ENCODE measurements at places on chromosomes 2 and 18.

DNA sequence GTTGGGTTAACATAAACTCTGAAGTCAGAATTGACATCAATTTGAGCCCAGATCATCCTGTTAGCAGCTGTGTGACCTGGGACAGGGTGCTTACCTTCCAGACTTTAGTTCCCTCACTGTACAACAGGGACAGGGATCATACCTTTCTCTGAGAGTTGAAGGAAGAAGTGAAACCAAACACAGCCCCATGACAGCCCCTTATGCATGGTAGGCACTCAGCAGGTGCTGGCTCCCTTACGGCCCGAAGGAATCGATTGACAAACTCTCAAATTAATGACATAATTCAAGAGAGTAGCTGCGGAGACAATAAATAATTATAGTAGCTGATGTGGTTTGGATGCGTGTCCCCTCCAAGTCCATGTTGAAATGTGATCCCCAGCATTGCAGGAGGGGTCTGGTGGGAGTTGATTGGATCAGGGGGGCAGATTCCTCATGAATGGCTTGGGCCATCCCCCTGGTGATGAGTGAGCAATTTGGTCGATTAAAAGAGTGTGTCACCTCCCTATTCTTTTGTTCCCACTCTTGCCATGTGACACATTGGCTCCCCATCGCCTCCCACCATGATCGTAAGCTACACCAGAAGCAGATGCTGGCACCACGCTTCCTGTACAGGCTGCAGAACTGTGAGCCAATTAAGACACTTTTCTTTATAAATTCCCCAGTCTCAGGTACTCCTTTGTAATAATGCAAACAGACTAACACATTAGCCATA is 72.4 kb downstream of the ODC1 start:
- no peak for DNase-seq

DNA sequence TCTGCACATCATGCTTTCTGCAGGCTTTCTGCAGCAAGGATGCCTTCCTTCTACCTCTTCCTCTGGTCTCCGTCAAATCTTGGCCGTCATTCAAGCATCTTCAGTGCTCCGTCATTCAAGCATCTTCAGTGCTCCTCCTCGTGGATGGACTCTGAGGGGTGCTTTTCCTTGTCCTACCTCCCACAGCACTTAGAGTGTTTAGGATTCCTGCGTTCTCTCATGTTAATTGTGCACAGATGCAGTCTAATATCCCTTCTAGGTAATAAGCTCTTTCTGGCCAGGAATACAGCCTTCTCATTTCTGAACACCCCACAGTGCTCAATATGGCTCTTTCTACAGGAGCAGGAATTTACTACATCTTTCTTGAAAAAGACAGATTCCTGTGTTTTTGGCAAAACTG is 59.8 kb downstream of the ZNF236 start:
- no peak for DNase-seq

DNA sequence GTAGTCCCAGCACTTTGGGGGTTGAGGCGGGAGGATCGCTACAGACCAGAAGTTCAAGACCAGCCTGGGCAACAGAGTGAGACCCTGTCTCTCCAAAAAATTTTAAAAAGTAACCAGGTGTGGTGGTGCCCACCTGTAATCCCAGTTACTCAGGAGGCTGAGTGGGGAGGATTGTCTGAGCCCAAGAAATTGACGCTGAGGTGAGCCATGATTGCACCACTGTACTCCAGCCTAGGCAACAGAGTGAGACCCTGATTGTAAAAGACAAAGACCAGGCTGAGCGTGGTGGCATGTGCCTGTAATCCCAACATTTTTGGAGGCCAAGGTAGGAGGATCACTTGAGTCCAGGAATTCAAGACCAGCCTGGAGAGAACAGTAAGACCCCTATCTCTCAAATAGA is 7.8 kb downstream of the ST6GAL2 start:
- no peak for DNase-seq

DNA sequence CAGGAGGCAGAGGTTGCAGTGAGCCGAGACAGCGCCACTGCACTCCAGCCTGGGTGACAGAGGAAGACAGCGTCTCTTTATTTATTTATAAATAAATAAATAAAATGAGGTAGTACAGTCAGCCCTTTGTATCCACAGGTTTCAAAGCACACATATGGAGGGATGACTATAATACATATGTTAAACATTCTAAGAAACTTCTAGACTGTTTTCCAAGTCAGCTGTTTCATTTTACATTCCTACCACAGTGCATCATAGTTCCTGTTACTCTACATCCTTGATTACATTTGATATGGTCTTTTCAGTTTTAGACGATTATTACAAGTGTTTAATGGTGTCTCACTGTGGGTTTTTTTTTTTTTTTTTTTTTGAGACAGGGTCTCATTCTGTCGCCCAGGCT is 157.6 kb downstream of the ATAD2B start:
- no peak for DNase-seq

DNA sequence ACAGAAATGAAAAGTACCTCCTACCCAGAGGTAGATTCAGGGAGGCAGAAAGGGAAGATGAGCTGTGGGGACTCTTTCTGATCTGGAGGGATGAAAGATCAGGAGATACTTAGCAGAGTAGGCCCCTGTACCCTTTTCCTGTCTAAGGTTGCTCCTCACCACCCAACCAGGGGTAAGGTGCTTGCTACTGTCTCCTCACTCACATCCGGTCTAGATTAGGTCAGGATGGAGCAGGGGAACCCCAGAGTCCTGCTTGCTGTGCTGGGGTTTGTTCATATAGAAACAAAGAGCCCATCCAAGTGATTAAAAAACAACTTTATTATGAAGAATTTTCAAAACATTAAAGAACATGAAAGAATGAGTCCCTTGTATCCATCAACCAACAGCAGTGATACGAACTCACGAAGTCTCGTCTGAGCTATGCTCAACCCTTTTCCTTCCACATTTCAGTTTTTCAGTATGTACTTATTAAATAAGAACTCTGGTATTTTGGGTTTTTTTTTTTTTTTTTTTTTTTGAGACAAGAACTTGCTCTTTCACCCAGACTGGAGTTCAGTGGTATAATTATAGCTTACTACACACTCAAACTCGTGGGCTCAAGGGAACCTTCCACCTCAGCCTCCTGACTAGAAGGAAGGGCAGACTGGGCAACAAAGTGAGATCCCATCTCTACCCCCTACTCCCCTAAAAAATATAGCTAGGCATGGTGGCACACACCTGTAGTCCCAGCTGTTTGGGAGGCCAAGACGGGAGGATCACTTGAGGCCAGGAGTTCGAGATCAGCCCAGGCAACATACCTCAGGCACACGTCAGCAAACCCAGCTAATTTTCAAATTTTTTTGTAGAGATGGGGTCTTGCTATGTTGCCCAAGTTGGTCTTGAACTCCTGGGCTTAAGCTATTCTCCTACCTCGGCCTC is 28.5 kb upstream of the MCFD2 start:
- no peak for DNase-seq

GRCh38 chr2:174573621-174574081 is 24.0 kb downstream of the WIPF1 start:
- no peak for DNase-seq

DNA sequence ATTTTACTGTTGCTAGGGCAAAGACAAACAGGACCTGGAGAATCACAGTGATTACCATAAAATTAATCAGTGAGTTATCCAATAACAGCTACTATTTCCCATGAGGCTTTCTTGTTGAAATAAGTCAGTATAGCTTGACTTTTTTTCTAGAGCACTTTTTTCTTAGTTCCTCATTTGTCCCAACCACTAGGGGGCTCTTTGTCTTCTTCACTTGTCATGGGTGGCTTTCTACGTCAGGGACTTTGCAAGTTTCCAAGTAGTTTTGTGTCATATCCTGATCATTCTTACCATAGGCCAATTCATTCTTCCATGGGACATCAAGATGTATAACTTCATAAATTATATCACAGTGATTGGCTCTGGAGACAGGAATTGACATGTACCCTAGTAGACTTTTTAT is 1019.6 kb upstream of the PIK3C3 start:
- DNase-seq = no peak

DNA sequence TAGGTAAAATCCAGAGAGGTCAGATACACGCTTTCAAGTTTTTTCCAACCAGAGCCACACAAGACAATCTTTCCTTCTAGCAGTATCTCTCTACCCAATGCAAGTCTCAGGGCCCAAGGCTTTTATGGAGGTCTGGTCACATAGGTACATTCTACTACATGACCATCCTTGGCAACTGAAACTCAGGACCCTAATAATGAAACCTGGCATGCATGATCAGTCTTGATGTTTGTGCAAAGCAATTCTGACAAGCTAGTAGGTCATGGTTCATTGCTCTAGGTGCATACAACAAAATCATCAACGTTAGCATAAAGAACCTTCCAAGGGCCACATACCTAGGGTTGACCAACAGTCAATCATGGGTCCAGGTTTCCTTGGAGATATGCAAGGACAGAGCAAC is 33.2 kb upstream of the CCDC88A start:
- DNase-seq = no peak

GRCh38 chr18:23302851-23303527 is 150.1 kb upstream of the RIOK3 start:
- DNase-seq = no peak

DNA sequence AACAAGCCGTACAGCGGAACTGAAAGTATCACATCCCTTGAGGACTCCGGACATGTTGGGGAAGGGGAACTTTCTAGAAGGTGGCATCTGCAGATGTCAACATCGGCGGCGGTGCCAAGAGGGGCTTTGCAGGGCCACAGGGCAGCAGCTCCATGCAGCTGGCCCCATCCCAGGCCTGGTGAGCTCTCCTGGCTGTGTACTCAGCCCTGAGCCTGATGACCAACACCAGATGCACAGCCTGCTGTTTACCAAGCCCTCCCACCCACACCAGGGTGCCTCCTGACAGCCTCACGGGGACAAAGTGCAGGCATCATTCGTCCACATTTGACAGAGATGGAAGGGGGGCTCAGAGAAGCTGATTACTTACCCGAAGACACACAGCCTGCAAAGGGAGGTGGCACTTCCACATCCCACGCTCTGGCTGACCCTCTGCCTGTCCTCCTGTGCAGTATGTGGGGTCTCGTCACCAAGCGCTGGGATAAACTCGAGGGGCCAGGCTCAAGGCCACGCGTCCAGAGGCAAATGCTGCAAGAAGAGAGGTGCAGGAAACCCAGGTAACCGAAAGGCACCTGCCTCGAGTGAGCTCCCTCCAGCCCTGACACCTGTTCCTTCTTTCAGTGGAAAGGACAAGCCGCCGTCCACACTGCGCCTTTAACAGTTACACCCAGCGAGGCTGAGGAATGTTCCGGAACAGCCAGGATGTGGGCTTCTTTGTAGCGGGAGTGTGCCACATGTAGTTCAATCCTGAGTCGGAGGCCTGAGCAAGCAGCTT is 69.0 kb upstream of the ASAP2 start:
- no peak for DNase-seq

DNA sequence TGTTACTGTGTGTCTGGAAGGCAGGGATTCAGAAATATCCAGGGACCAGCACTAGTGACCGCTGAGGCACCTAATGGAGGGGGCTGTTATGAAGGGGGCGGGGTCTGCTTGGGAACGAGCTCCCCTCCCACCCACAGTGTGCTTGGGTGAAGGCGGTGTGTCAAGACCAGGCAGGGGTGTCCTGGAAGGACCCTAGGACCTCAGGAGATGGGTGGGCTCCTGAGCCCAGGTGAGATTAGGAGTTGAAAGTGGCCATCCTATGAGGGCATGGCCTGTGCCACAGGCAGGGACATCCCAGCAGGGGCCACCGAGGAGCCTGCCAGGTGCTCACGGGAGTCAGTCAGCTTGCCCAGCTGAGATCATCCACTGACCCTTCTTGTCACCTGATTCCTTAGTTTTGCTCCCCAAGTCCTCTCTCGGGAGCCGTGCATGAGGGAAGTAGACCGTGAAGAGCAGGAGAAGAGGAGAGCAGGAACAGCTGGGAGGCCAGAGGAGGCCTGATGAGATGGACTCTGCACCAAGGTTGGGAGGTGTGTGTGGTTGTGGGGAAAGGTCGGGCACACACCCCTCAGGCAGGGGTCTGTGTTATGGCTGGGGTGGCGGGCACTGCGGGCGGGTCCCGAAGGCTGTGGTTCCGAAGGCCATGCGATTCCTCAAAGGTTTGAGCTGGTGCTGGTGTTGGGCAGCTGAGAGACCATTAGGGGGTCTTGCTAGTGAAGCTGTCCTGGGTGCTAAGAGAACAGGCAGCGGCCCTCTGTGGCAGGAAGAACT is 180.9 kb upstream of the HS6ST1 start:
- no peak for DNase-seq

DNA sequence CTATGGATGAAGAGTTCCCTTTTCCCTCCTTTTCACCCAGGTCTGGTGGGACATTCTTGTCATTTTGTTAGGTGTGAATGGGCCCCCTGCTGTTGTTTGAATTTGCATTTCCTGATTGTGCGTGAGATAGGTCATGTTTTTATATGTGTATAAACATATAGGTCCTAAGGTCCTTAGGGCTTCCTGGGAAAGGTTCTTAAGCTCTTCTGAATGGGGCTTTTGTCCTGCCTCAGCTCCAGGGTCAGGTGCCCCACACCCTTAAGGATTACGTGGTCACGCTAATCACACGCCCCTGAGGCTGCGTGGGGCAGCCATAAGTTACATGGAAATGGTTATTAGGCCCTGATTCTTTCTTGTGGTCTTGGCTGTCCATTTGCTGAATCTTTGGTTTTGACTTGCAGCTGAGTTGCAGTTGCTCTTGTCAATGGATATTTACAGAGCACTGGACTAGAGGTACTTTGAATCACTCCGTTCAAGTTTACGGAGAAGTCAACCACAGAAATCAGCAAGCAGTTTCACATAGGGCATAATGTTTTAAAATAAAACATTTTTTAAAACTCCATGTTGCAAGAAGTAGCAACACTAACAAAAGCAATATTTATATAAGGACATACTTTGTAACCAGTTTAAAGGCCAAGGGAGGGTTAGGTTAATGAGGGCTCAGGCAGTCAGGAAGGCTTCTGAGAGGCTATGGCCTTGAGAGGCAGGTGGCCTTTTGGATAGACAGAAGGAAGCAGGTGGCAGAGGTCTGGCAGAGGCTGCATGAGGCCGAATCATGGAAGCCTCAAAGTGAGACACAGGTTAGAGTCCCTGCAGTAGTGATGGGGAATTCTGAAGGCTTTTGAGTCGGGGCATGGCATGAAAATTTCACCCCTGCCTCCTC is 24.2 kb downstream of the LIPG start:
- DNase-seq = no peak

DNA sequence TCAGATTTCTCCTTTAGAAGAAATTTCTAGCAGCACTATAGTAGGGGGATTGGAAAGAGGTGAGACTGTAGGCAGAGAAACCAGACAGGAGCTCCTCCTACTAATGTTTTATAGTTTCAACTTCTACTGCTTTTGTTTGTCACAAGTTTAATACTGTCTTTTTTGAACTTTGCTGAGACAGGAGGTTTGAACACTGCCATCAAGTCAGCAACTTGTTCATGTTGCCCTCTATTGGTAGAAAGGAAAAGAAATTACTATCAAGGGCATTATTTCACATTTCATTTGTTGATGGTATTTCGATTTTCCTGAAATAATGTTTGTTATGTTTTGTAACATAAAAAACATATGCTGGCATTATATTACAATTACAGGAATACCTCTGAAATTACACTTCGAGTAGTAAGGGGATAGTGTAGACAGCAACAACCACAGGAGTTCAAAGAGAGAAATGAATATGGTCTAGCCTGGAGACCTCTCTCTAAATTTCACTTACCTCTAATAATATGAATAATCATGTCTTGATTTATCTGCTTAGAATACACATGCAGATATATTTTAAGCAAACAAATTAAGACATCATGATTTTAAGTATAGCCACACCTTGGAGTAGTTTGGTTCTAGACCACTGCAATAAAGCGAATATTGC is 12.4 kb upstream of the CCDC88A start:
- no peak for DNase-seq

GRCh38 chr2:66322506-66323260 is 112.2 kb upstream of the MEIS1 start:
- DNase-seq = no peak
